HTR-8/SVneo (cell line): ENCODE measurements at places on chromosomes 5 and 9.
A peak's percentile ranks its signal among the peaks of the same experiment; 100 is the strongest.

DNA sequence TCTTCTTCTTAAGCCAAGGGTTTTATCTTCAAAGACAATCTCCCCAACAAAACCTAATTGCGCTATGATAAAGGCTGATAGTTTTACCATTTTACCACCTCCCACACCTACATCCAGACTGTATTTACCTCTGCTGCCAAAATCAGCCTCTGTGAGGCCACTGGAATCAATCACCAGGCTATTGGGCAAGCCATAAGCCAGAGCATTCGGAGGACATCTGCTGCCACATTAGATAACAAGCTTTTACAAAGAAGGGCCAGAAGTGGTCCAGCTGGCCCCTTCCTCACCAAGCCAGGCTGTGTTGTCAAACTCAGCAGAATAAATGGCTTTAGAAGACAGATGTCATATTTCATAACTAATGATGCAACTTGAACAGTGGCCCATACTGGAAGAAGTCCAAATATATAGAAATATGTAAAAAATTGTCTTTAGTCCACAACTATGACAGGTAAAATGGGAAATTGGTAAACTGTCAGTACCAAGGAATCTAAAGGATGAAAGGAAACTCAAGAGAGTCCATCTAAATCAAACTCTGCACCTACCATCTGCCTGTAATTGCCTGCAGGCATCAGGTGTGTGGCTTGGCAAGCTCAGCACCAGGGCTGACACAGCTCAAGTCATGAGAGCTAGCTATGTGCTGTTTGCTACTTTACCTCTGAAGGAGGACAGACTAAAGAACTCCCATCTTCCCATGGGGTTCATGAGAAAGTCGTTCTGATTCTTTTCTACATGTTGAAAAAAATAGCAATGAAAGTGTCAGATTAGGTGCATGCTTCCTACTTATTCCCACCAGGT is 16.1 kb downstream of the SLC45A2 start:
- DNase-seq = no peak

GRCh38 chr5:72363166-72363802 is 43.1 kb downstream of the PTCD2 start:
- DNase-seq = peak; percentile 18

- DNase-seq = no peak
Observed at GRCh38 chr5:139204196-139204595, 6.0 kb upstream of the SIL1 start.

- no peak for DNase-seq
Observed at GRCh38 chr9:122338994-122339393, 31.8 kb upstream of the PTGS1 start.

DNA sequence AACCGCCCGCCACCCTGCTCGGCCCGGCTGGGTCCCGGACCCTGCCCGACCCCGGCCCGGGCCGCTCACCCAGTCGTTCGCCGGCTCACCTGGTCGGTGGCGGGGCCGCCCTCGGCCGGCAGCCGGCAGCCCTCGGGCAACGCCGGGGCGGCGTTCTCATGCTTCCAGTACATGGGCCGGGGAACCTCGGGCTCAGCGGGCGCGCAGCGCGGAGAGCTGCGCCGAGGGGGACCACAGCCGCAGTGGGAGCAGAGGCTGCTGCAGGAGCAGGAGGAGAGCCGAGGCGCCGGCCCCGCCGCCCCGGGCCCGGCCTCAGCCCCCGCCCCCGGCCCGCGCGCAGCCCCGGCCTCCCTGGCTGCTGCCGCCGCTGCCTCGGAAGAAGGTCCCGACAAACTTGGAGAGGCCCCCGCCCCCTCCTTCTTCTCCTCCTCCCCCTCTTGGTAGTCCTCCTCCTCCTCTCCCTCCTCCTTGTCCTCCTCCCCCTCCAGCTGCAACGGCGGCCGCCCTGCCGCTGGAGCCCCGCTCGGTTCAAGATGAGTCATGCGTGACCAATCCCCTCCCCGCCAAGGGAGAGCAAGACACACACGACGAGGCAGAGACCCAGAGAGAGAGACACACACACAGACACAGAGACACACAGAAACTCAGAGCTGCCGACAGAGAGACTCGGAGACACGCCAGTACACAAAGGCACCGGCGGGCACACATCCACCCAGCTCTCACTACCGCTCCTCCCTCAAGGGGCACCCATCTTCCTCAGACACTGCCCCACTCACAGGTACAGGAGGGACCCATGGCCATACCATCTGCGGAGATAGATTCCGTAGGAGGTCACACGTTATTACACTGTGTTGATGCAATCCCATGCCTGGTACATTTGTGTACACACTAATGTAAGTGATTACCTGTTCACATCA is at the start of gene LHX6:
Gene LHX6, minus strand, starts transcription at position 390 of the 917 bp plus-strand sequence. Its CDS starts 217 bp downstream, at position 173.
- DNase-seq = no peak
